ENCODE measurements at places on chromosomes 4 and X.

DNA sequence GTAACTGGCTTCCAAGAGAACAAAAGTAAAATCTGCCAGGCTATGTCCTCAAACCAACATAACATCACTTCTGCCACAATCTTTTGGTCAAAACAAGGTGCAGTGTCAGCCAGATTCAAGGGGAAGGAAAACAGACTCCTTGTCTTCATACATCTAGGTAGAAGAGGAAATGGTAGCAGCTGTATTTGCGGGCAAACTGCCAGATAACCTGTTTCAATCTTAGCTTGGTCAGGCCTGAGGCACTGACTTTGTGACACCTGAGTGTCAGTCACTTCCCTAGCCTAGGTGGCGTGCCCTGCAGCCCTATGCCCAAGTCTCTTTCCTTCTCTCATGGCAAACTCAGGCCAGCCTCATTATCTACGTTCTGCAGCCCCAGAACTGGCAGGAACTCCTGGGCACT is 146.2 kb upstream of the JADE1 start:
- DNase-seq = no peak

DNA sequence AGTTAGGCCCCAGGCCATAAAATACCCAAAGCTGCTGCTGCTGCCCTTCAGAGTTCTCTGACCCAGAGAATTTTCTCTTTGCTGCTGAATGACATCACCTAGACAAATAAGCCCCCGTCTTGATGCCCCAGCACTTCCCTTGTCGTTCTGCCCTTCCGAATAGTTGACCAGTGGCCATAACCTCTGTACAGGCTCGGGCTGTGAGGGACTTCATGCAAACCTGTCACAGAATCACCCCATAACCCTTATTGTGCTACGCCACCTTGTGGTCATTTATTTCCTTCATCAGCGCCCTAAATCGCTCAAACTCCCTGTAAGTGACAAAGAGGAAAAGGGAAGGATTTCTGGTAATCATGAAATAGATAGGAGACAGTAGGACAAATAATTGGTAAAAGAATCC is 18.8 kb downstream of the SPACA5 start:
- DNase-seq = peak; percentile 57

DNA sequence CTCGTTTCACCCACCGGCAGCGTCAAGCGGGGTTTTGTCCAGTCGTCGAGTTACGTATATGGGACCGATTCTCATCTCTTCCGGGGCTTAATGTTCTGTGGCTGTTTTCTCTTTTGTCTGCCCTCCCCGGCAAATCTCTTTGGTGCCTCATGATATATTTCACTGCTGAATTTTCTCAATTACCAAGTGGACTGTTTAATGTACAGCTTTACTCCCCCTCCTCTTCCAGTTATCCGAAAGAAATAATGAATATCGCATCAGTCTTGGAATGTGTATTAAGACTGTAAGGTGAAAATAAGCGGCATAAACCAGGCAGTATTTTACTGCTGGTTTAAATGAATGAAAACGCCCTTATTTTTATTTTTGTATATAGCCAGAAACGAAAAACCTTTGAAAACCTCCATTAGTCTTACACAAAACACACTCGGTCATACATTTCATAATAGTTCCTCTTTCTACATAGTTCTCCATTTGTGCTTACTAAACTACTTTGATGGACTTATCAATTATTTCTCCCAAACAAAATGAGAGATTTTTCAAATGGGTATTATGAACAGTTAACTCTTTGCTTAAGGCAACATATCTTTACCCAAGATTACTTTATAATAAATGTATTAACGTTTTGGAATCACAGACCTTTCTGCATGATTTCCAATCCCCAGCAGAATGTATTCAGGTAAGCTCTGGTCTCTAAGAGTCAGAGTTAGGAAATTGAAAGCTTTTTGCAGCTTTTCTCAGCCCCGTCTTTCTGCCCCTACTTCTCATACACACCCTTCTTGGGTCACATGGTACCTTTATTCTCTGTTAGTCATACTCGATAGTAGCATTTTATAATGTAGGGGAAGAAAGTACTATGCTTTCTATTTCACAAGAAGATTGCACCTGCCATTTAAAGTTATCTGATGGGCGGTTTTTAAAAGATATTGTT is 979 bp downstream of the RP2 start:
- no peak for DNase-seq

- DNase-seq = peak; percentile 79
Measured at GRCh38 chr4:140103676-140104075, 50.3 kb downstream of the MAML3 start.

- no peak for DNase-seq
Measured at GRCh38 chrX:18944482-18944881, 39.4 kb downstream of the PHKA2 start.

DNA sequence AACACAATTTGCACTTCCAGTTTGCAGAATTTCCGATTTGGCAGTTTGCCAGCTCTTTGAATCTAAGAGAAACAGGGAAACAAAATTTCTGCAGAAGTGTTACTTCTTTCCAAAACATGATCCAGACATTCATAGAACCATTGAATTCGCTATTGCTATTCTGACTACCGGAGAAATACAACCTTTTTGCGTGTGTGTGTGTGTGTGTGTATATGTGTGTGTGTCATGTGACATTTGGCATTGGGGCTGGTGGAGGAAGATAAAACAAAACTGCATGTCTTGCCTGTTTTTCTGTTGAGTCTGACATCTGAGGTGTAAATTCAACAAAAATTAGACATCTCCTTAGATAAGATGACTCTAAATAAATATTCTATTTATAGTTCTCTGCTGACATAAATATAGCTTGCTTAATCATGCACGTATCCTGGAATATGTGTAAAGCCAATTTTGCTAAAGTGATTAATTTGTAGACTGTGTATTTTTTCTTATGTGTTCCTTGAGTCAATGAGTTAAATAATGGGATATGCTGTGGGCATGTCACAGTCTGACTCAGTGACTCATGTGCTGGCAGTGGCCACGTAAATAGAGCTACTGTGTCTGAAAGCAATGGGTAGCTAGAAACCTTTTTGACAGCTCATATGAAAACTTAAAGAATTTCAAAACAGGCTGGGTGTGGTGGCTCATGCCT is 98.9 kb downstream of the HPGD start:
- peak; percentile 51 for DNase-seq

DNA sequence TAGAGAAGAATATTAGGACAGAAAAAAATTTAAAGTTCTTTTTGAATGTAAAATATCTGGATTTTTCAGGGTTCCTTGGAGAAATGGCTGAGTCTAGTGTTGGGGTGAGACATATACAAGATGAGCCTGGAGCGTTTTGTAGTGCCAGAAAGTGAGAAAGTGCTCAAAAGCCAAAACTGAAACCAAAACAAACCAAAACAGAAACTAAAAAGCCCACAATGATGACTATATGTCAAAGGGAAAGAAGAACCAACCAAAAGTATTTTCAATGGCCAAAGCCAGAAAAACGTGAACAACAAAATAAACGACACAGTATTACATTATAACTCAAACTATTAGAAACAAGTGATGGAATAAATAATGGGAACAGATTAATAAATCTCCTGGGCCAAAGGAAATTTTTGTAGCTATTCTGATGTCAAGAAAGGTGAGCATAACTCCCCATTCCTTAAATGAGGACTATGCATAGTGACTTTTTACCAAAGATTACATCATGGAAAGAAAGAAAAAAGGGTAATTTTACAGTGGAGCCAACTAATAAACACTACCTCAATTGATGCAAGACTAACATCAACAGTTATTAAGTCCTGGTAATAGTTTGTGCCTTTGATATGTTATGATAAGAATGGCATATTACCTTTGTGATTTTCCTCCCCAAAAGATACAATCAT is 1137.6 kb downstream of the C4orf33 start:
- peak; percentile 10 for DNase-seq

GRCh38 chr4:7358100-7358735 is 76.5 kb downstream of the PSAPL1 start:
- DNase-seq = peak; percentile 85

GRCh38 chr4:94349193-94349592 is 6.6 kb upstream of the HPGDS start:
- peak; percentile 23 for DNase-seq

GRCh38 chr4:110959041-110959643 is 336.3 kb upstream of the PITX2 start:
- DNase-seq = peak; percentile 65

DNA sequence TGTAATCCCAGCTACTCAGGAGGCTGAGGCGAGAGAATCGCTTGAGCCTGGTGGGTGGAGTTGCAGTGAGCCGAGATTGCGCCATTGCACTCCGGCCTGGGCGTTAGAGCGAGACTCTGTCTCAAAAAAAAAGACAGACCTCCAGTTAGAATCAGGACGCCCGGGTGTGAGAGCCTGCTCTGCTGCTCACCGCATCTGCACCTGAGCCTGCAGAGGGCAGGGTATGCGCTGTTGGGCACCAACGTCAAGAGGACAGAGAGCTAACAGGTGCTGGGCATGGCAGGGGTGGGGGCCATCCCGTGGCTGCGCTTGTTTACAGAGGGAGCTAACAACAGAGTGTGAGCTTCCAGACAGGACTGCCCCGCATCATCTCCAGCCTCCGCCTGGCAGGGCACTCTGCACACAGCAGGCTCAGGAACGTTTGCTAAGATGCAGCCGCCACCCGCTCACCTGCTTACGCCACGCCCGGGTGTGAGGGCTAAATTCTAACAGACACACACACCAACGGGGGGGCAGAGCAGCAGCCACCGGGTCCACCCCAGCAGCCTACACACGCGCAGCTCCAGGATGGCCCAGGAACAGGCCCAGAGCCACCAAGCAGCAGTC is 50.0 kb upstream of the CPLX1 start:
- no peak for DNase-seq

DNA sequence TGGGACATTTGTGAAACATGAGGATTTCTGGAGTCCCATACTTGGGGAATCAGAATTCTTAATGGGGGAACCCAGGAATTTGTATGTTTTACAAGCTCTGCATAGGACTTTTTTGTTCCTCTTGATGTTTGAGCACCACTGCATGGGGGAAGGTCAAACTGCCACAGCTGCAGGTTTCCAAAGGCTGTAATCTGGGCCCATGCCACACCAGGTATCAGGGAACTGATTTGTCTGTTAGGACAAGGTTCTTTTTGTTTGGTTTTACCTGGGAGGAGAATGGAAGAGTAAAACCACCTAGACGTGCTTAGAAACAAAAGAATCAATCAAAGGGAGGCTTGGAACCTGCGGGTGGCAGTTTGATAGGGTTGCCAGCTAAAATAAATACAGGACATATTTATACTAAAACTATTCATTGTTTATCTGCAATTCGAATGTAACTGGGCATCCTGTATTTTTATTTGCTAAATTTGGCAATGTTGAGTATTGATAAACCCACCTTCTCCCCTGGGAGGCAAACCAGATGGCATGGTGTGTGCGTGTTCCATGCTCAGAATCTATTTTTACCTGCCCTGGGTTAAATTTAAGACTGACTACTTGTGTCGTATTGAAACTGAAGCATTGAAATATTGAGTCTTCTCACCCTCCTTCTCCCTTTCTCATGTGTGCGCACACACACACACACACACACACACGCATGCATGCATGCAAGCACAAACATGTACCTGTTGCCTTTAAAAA is 63.7 kb downstream of the TMEM164 start:
- DNase-seq = no peak

GRCh38 chr4:20698382-20698781 is 1.9 kb upstream of the PACRGL start:
- DNase-seq = peak; percentile 8

- peak; percentile 37 for DNase-seq
Measured at GRCh38 chr4:157977086-157977485, 195.7 kb downstream of the GASK1B start.

- no peak for DNase-seq
Measured at GRCh38 chrX:26219351-26219750, 3.4 kb downstream of the MAGEB5 start.

- no peak for DNase-seq
Measured at GRCh38 chr4:20809812-20810211, 109.6 kb downstream of the PACRGL start.

DNA sequence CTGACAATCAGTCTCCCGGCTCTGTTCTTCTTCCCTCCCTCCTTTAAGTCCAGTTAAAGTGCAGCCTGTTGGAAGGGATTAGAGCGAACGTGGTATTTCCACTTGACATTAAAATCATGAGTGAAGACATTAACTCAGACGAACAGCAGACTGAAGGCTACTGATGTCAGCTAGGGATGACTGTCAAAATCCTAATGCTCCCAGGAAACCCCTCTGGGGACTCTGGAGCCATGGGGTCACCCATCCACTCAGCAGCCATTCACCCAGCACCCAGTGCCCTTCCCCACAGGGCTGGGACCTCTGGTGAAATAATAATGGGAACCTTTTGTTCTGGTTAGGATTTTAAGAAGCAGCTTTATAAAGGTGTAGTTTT is 113.9 kb downstream of the DRD5 start:
- DNase-seq = no peak

DNA sequence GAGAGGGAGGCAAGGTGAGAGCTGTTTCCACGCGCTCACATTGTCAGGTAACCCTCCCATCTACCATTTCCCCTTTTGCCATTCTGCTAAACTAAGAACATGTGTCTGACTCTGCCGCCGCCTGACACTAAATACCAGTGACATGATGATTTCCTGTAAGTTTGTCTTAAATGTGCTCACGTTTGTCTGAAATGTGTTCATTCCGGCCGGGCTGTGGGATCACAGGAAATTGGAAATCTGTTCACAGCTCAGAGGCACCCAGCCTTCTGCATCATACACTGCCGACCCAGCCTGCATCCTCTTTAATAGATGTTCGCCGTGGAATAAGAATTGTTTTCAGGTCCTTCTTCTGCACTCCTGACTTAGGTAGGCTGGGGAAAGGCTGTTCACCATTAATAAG is 336.2 kb upstream of the PPARGC1A start:
- peak; percentile 61 for DNase-seq

- DNase-seq = peak; percentile 71
Measured at GRCh38 chr4:47221721-47222120, 190.4 kb downstream of the GABRB1 start.

GRCh38 chr4:119587796-119588195 is 40.8 kb downstream of the PDE5A start:
- DNase-seq = no peak

- peak; percentile 0 for DNase-seq
Measured at GRCh38 chrX:125622899-125623298, 303.2 kb downstream of the TEX13C start.

GRCh38 chrX:40267334-40268187 is 169.8 kb upstream of the BCOR start:
- peak; percentile 51 for DNase-seq

- no peak for DNase-seq
Measured at GRCh38 chr4:2663275-2663674, 92.9 kb downstream of the TNIP2 start.

Measured in fibroblast of skin of scalp (primary cell).